Dorsolateral prefrontal cortex (tissue), 122 donors: ENCODE measurements at places on chromosomes 7 and 10. TPM values are rescaled to one million over a fixed set of nuclear protein-coding genes. Genes with fewer than 3 reads are reported as not detected.

DNA sequence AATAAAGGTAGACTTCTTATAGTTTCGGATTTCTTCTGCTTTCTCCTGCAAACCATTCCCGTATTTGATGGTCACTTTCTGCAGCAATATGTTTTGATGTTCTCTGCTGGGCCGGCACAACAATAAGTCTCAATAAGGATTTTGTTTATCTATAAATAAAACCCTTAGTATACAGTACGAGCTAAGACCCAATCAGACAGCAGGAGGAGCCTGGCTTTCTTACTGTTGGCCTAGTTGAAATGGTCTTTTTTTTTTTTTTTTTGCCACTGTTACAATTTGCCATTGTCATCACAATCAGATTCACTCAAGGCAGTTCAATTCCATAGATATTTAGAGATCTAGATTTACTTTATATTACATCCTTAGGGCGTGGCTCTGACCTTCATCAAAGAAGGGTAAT is 76.4 kb downstream of the PLXDC2 start:
- no peak for DNase-seq

GRCh38 chr10:3592424-3592823 is 192.6 kb downstream of the KLF6 start:
- no peak for DNase-seq

DNA sequence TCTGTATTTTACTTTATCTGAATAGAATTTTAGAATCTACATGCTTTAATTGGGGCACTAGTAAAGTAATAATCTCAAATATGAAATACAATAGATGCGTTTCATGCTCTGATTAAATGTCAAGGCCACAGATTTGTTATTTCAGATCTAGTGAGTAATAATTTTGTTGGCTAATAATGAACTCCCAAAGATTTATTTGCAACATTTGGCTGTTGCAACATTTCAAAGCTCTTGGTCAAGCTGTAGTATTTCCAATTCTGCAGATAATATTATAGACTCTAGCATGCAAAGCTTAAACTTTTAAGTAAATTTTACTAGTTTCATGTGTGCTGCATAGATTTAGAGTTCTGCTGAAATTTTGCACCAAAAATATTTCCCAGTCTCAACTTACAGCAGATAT is 16.7 kb downstream of the LRRN3 start:
- DNase-seq = no peak

Gene SUGCT
- total RNA-seq = 4.8 TPM

Gene MSS51
- total RNA-seq = 6.0 TPM

- DNase-seq = no peak
These were observed 306.1 kb downstream of the PRPF18 start for GRCh38 chr10:13892871-13893270.

GRCh38 chr10:83982812-83983211 is 156.5 kb upstream of the GHITM start:
- DNase-seq = no peak

Gene GPR37
- 92.1 TPM for total RNA-seq

DNA sequence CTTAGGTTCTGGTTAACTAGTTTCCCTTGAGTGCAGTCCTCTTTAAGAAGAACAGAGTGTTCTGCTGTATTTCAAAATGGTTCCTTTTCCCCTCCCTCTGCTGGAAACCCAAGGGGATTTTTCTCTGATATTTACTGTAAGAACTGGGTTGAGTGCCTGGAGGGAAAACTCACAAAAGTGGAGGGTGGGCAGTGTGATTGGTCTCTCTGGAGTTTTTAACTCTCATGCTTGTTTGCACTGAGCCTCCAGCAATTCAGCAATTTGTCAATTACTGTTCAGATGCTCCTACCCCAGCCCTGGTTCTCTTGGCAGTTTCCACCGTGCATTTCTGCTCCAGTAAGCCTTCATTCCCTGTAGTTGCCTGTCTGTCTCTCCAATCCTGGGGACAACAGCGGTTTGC is 273.4 kb upstream of the SORCS1 start:
- DNase-seq = no peak

- DNase-seq = no peak
These were observed 38.0 kb downstream of the PRKAG2 start for GRCh38 chr7:151838861-151839381.

DNA sequence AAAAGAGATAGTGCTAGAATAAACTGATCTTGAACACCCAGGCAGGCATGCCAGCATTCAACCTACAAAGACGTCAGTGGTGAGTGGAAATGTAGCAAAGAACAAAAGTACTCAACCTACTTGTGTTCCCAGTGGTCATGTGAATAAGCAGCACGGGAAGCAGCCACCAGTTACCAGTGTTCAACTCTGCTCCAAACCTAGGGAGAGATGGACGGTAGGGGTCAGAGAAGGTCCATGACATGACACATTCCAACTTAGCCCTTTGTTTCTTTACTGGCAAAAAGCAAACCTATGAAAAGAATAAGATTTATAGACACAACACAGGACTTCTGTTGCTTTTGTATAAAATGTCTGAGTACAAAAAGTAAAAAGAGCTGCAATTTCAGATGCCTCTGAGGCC is 511.4 kb downstream of the XPNPEP1 start:
- DNase-seq = no peak

DNA sequence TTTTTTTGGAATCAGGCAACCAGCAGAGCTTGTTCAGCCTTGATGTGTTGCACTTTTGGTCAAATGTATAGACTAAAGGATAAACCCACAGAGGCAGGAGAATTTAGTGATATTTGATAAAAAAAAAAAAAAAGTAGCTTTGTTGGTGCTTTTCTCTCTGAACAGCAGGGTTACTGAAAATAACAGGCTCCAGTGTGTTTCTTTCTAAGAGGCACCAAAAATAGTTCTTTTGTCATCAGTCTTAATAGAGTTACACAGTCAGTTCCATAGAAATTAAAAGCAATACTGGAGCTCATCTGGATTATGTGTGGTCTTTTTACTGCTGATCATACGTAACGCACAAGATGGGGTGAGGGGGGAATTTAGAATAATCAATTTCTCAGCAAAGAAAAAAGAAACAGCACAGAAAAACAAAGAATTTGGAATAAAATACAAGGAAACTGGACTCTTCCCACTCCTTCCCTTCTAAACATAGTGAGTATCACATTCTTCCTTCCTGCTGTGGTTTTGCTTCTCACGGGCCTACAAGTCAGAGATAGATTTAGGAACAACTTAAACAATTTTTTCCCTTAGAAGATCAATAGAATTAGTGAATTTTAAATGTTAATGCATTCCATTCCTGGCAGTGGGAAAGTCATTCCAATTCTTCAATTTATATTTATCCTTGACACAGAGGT is 178.8 kb upstream of the AKR1E2 start:
- no peak for DNase-seq

- no peak for DNase-seq
These were observed 412 bp downstream of the PIP4K2A start for GRCh38 chr10:22713853-22714478.

DNA sequence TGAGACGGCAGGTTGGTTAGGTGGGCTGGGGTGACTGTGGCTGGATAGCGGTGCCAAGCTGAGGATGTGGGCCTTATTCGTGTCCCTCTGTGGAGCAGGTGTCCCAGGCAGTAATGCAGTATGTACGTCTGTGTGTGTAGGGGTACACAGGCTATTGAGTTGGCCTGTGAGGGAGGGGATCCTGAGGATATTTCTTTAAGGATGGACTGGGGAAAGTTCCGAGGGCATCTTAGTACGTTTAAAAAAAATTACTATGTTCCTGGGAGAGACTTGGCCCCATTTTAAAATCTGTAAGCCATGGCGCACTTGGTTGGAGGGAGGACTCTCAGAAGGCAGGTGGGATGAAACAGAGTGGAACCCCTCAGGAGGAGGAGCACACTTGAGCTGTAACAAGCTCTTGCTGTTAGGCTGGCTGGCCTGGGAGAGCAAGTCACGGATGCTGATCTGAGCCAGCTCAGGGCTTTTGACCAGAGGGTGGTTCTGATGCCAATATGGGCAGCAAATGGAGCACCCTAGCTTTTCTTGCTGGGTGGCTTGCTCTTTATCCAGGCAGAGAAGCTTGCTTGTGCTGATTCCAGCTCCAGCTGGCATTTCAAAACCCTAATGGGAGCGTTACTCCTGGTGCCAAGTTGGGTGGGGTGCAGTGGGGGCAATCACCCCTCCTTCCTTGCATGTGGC is 765 bp downstream of the WBP1L start:
- DNase-seq = no peak

Gene GIMAP7
- total RNA-seq = 5.3 TPM

Gene TECTB
- total RNA-seq = not detected

GRCh38 chr7:137953043-137953664 is 48.7 kb downstream of the CREB3L2 start:
- no peak for DNase-seq

GRCh38 chr10:107540981-107541380 is 376.5 kb upstream of the SORCS1 start:
- no peak for DNase-seq

DNA sequence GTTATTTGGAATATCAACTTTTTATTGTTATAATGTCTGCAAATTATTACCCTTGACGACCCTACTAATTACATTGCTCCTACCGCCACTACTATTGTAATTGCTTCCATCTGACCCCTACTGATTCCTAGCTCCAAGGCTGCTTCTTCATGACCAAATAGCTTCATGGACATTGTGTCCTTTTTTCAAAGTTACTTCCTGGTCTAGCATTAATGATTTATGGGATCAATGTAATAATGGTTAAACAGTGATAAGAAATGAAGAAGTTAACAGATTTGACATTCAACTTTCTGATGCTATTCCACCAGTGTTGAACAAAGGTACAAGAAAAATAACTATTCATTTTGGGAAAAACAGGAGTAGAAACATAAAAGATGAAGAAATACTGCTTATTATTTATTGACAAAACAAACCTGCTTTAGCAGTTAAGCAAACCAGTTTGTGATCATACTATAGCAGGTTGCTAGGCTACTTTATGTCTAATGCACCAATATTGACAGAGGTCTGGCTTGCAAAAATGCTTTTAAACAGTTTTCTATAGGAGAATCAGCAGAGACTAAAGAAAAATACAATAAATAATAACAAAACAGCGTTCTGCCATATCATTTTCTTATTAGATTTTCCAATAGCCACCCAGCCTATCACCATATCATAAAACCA is 125.8 kb downstream of the PCLO start:
- DNase-seq = no peak

GRCh38 chr7:135355377-135356048 is 121.9 kb downstream of the STRA8 start:
- DNase-seq = no peak

Gene ST8SIA6
- 0.85 TPM for total RNA-seq

- DNase-seq = no peak
These were observed 79.6 kb downstream of the ZFAND4 start for GRCh38 chr10:45592926-45593325.

DNA sequence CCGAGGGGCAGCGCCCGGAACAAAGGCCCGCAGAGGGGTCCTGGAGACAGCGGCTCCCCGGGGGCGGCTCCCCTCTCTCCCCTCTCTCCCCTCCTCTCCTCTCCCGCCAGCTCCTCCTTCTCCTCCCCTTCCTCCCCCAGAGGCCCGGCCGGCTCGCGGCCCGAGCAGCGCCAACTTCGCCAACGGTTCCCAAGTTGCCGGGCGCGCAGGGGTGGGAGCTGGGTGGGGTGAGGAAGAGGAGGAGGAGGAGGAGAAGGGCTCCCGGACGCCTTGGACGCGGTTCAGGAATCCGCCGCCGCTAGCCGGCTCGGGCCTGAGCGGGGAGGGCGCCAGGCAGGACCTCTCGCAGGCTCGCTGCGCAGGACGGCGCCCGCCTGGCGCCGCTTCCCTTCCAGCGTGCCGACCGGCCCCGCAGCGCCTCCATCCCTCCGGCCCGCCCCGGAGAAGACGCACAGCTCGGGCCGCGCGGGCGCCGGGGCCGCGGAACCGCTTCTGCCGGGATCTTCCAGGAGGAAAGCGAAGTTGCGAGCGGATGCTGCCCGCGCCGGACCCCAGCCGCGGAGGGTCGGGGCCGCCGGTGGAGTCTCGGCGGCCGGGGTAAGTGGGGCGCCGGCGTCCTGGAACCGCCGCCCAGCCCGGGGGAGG is at the start of gene CHST3:
CHST3 (plus strand) TSS at position 298 of the 645 bp plus-strand sequence. CDS start 41,448 bp downstream, outside the sequence.
- DNase-seq = peak; percentile 77

- DNase-seq = no peak
These were observed 5.5 kb downstream of the LFNG start for GRCh38 chr7:2524808-2525657.

Gene UTF1
- total RNA-seq = not detected

Gene SFTPA1
- not detected for total RNA-seq

DNA sequence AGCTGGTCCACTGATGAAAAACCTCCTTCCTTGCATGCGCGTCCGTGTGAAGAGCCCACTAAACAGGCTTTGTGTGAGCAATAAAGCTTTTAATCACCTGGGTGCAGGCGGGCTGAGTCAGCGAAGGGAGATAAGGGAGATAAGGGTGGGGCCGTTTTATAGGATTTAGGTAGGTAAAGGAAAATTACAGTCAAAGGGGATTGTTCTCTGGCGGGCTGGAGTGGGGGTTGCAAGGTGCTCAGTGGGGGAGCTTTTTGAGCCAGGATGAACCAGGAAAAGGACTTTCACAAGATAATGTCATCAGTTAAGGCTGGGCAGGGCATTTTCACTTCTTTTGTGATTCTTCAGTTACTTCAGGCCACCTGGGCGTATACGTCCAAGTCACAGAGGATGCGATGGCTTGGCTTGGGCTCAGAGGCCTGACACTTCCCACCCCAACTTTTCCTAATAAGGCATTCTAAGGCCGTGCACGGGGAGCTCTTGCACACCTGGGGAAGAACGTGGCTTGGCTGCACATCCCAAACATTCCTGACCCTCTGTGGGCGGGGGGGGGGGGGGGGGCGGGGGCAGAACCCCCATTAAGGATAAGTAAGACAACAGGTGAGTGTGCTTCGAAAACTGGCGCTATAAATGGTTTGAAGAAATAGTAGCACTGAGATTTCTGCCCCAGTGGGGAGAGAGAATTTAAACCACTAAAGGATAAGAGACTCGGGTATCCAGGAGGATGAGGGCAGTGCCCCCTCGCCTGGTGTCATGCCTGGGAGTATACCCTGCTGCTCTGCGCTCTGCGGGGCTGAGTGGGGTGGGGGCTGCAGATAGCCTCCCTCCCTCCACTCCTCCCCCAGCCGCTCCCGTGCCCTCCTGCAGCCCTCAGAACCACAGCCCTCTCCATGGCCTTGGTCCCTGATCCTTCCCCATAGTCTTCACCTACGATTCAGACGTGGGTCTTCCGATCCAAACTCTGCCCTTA is 217.6 kb downstream of the MLLT10 start:
- DNase-seq = no peak

Gene RAMP3
- 10.2 TPM for total RNA-seq

Gene NUPR2
- total RNA-seq = 1.3 TPM
